ENCODE measurements at places on chromosomes 16 and 17.

GRCh38 chr17:42659079-42659931 is at the start of gene TUBG2:
Gene TUBG2, plus strand, starts transcription at chr17:42659284. Its CDS starts 220 bp downstream, at chr17:42659504.
- DNase-seq = peak; percentile 83

DNA sequence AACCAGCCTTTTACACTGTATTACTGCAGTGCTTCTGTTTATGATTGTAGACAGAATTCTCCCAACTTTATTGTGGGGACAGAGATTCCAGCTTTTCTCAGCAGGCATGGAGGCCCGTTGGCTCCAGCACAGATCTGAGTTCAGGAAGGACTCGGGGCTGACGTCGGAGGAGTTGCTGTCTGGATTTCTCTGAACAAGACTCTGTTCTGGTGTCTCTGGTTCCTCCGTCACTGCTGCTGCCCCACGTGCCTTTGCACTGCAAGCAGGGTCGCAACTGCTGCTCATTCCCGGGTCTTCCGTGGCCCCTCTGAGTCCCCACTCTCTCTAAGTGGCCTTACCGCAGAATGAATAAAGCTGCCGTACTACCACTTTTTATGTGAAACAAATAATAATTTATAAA is 88.4 kb downstream of the BANP start:
- DNase-seq = no peak

GRCh38 chr16:89184933-89185794 is 13.6 kb downstream of the CDH15 start:
- DNase-seq = no peak

GRCh38 chr17:41957031-41957868 is 9.3 kb upstream of the CNP start:
- no peak for DNase-seq

DNA sequence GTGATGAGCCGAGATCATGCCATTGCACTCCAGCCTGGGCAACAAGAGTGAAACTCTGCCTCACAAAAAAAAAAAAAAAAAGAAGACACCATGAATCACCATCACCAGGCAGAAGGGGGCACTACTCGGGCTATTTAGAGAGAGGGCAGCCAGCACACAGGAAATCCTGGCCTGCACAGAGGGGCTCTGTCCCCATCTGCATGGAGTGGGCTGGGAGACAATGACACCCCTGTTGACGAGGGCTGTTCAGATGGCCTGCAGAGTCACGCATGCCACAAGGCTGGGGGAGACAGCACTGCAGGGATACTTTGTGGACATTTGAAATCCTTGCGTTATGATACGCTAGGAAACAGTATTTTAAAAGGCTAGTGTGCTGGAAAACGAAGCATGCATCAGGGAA is 48.3 kb downstream of the CUEDC1 start:
- DNase-seq = no peak

- DNase-seq = no peak
These were observed 40.6 kb upstream of the CPNE2 start for GRCh38 chr16:57051696-57052228.

GRCh38 chr16:70478912-70479341 is 24.5 kb downstream of the FCSK start:
- DNase-seq = no peak

- peak; percentile 32 for DNase-seq
These were observed 4.7 kb upstream of the RBBP6 start for GRCh38 chr16:24534620-24535019.

DNA sequence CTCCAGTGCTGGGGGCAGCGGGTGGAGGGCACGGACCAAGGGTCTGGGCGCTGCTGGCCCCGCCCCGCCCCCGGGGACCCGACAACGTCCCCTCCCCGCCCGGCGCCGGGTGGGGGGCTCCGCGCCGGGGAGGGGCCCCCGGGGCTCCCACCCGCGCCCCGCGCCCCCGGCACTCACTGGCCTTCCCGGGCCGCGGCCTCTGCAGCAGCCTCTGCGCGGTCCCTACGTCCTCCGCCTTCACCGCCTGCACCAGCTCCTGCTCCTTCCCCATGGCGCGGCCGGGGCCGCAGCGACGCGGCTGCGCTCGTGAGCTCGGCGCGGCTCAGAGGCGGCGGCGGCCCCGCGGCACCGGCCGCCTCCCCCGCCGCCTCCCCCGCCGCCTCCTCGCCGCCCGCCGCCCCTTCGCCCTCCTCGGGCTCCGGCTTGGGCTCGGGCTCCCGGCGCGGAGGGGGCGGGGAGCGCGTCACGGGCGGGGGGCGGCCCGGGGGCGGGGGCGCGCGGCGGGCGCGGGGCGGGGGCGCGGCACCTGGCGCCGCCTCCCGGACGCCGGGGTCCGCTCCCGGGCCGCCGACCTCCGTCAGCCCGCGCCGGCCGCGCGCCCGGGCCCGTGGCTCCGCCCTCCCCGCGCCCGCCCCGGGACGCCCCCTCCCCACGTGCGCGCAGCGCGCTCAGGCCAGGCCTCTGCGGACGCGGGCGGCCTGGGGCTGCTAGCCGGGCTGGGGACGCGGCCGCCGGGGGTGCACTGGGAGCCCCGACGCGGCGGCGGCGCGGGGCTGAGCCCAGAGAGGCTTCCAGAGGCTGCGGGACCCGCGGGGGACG is at the start of gene CASKIN1:
Gene CASKIN1 (minus strand): TSS at position 444 of the 819 bp plus-strand sequence. CDS start 173 bp downstream, at position 271.
- no peak for DNase-seq

DNA sequence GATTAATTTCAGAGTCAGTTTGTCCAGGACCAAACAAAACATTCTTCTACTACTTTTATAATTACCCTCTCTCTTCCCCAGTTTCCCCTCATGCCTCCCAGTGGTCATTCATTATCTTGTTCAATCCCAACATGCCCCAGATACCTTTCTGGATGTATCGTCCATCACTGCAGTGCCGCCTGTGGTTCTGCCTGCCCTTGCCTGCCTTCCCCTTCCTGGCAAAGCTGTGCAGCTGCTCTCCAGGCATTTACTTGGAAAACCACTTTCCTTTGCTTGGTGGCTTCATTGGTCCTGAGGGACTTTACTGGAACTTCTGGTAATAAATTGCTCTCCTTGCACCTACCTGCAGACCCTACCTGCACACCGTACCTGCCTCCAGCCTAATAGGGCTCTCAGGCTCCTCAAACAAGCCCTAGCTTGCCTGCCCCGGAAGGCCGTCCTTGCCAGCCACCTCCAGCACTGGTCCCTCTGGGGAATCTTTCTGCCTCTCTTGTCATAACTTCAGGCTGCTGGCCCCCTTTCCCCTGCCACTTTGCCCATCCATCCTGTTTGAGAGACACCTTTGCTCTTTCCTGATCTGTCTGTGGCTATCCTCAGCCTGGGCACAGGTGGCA is 19.5 kb upstream of the MSI2 start:
- DNase-seq = no peak

- no peak for DNase-seq
These were observed 1151.4 kb upstream of the CDH8 start for GRCh38 chr16:63187638-63188037.

DNA sequence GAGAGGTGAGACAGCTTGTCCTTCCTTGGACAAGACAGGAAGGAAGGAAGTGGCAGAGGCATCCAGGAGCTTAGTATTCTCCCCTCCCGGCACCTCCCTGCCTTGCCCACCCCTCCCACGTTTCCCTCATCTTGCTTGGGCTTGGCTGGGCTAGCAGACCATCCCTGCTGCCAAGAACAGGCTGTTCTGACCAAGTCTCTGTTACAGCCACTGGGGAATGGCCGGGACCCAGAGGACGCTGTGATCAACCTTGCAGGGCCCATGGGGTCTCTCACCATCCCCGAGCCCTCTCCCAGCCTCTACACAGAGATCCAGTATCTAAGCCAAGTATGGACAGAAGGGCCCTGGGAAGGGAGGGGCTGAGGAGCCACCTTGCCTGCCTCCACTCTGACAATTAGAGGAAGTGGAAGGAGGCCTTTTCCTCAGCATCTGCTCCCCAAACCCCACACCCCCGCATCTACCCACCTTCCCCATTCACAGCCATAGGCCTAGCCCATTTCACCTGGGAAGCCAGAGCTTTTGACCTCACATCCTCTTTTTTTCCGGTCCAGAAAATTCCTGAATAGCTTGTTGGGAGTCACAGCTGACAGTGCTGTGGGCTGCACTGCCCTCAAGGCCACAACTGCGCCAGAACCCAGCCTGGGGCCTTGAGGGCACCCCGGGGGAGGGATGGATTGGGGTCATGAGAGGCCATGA is 14.1 kb downstream of the CD300LG start:
- no peak for DNase-seq

DNA sequence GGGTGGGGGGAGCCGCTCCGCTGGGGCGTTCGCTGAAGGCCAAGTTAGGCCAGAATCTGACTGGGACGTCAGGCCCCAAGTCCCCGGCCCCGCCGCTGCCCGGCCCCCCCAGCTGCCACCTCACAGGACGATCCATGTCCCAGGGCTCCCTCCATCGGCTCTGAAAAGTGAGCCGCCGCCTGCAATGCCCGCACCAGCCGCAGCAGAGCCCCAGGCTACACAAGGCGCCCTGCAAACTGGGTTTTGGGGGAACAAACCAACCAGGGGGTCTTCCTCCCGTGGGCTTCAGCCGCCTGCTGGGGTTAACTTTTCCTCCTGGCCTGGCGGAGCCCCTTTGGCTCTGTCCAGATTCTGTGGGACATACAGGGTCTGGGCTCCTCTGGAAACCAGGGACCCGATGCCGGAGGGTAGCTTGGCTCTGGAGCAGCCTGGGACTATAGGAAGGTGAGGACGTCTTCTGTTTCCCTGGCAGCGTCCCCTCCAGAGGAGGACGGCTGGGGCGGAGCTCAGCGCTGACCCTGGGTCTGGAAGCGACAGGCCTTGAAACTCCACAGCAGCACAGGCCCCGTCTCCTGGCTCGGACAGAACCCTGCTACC is 835 bp downstream of the NME4 start:
- peak; percentile 28 for DNase-seq

DNA sequence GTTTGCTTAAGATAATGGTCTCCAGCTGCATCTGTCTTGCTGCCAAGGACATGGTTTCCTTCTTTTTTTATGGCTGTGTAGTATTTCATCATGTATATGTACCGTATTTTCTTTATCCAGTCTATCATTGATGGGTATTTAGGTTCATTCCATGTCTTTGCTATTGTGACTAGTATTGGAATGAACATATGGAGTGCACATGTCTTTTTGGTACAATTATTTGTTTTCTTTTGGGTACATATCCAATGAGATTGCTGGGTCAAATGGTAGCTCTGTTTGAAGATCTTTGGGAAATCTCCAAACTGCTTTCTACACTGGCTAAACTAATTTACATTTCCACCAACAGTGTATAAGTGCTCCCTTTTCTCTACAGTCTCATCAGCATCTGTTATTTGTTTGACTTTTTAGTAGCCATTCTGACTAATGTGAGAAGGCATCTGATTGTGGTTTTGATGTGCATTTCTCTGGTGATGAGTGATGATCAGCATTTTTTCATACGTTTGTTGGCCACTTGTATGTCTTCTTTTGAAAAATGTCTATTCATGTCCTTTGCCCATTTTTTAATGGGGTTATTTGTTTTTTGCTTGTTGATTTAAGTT is 66.2 kb downstream of the TNFRSF13B start:
- DNase-seq = peak; percentile 87

DNA sequence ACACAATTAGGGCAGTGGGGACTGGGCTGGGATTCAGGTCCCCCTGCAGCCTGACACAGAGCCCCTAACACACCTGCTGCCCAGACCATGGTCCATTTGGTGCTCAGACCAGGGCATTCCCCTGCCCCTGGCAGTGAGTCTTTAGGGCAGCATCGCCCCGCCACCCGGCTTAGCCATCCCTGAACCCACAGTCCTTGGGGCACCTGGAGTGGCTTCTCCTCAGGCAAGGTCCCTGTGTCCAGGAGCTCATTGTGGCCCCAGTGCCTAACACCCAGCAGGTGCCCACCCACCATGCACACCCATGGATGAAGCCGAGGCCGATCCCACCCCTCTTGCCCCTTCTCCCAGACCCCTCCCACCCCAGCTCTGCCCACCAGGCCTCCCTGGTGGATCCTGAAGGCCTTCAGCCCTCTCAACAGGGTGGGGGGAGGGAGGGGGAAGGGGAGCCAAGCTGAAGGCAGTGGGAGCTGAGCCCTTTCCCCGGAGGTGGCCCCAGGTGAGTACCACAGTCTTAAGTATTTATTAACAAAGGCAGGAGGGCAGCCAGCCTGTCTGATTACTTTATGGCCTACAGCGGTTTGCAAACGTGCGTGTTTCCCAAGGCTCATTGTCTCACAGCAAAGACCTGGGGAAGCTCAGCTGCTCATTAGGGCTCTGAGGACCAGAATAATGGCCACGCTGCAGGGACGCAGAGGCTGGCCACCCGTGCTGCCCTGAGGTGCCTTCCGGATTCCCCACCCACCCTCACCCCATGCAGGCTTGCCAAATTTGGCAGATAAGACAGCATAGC is 38.5 kb downstream of the RBFOX3 start:
- no peak for DNase-seq

DNA sequence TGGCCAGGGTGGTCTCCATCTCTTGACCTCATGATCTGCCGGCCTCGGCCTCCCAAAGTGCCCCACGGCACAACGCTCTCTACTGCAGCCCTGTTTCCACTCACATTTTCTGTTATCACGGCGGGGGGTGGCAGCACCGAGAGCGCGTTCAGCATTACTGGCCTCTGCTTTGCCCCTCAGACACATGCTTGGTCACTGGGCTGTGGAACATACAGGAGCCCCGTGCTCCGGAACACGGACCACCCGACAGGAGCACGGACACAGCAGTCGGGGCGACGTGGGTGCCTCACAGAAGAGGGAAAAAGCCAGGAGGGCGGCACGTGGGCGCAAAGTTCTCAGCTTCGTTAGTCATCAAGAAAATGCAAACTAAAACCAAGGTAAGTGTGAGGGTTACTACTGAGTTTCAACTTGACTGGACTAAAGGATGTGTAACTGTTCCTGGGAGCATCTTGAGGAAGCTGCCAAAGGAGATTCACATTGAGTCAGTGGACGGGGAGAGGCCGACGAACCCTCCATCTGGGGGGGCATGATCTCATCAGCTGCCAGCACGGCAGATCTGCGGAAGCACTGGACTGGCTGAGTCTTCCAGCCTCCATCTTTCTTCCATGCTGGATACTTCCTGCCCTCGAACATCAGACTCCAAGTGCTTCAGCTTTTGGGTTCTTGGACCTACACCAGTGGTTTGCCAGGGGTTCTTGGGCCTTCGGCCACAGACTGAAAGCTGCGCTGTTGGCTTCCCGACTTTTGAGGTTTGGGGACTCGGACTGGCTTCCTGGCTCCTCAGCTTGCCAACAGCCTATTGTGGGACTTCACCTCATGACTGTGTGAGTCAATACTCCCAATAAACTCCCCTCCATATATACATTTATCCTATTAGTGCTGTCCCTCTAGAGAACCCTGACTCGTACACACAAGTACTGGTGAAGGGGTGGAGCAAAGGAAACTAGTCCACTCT is 106.8 kb downstream of the ZNF778 start:
- no peak for DNase-seq

- peak; percentile 83 for DNase-seq
These were observed 5.1 kb upstream of the FDXR start for GRCh38 chr17:74877592-74878548.

DNA sequence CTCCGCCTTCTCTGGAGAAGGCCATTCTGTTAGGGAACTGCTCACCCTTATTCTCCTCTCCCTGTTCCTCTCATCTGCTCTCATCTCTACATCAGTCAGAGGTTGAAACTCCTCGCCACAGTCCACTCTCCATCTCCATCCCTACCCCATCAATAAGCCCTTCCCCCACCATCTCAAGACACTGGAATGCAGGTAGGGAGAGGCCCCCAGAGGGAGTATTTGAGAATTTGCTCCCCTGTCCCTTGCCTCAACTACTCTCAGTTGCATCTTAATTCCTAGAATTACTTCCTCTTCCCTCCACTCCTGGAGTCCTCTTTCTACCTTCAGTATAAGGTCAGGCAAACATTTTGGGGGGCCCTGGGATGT is 2.0 kb upstream of the AATF start:
- DNase-seq = no peak

Measured in bronchial epithelial cell (primary cell).